Urothelium cell line (cell line): ENCODE measurements at places on chromosomes 16 and 17.
A peak's percentile ranks its signal among the peaks of the same experiment; 100 is the strongest.

DNA sequence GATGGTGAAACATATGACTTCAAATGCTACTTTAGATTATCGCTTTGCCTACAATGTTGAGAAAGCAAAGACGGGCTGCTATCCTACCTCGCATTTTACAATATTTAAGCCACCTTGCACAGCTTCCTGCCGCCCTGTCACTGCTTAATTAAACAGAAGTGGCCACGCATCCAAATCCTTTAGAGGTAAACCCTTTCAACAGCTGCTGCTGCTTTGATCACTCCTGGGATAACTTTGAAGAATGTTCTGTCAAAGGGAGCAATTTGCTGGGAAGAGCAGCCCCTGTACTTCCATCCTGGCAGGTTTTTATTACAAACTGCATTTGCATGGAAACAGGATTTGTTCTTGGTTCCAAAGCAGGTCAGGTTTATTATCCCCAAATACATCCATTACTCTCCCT lies 24.2 kb upstream of the SSTR2 start:
- no peak for DNase-seq

- DNase-seq: no peak
These were observed 34.3 kb downstream of the PCTP start for GRCh38 chr17:55785181-55785580.

DNA sequence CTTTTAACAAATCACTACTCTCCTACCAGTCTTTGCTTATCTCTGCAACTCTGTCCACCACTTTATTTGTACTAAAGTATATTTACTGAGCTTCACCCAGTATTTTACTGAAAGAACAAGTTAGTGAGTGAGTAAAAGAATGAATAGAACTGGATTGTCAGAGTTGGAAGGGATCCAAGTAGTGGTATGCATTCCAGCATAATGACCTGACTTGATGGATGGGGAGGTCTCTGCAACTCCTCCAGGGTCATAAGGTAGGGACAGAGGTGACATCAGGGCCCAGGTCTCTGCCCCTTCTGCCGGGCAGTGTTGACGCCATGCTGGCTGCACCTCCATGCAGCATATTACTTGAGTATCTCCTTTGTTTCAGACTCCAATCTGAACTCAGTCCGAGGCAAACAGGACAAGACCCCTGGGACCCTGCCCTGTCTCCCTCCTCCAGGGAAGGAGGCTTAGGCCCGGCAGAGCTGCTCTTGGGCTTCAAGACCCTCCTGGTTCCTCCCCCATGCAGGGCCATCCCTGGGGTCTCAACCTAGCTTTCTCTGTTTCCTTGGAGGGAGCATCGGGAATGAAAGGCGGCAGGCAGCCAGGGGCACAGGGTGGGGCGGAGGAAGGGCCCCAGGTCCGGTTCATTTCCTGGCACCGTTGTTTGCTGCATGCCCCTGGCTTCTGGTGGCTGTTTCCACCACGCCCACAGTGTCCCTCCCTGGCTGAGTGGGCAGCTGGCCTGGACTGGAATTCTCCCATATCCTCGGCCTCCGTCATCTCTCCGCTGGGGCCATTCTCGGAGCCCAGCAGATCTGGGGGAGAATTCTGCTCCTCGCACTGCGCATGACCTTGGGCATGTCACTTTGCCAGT lies 12.4 kb upstream of the ITGA3 start:
- DNase-seq: no peak

DNA sequence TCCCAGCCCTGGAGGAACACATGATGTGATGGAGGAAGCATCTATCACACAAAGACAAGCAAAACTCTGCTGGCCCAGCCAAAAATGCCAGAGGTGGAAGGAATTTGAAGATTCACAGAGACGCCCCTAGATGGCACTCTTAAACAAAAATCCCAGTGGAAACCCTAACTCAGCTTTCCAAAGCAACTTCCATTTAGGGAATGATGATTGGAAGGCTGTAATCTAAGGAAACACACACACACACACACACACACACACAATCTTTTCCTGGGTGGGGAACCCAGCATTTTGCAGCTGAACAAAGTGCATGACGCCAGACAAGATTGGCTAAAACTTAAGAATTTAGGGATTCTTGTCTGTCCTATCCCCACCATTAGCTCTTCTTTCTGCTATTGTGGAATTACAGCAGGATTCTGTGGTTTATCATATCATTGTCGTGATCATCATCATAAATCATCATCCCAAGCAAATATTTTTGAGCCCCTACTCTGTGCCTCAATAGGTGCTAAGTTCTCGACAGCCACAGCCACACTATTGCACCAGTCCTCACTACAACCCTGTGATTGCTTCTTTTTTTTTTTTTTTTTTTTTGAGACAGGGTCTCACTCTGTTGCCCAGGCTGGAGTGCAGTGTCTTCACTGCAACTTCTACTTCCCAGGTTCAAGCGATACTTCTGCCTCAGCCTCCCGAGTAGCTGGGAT lies 1.6 kb upstream of the LDAF1 start:
- DNase-seq: peak; percentile 70

GRCh38 chr17:65918916-65919315 lies 273.0 kb downstream of the CEP112 start:
- DNase-seq: no peak

DNA sequence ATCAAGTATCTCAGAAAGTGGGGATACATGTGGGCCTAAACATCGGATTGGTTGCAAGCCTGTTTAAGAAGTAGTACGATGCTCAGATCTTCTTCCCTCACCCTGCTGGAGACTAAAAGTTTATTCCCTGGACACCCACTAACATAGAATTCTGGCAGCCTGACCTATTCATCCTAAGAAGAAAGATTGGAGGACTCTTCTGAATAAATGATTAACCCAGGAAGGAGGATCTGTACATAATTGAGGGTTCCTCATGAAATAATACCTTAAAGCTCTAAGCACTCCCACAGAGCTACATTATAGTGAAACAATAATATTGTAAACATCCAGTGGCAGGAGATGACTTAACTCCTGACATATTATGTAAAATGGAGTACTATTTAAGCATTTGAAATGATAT lies 111.7 kb downstream of the NLK start:
- DNase-seq: no peak

DNA sequence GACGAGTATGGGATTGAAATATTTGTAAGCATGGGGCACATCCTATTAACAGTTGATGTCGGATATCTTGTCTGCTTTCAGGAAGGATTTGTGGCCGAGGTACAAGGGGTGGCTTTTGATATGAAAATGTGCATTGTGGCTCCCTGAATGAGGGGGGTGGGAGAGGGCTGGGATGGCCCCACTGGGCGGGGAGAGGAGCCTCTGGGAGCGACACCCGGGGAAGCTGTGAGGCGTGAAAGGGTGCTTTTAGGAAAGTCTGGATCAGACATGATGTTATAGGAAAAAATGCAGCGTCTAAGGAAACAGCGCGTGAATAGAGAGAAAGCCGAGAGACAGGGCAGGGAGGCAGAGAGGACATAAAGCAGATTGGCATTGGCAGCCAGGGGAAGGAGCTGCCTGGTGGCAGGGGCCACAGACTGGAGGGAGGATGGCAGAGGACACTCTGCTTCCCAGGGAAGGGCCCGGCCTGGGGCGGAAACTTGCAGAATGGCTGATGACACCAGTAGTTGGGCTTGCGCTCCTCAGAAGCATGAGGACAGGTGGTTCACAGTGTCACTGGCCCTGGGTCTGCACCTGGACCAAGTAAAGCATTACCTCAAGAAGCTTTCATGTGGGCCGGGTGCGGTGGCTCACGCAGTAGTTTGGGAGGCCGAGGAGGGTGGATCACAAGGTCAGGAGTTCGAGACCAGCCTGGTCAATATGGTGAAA lies 95.7 kb downstream of the NTN1 start:
- DNase-seq: no peak

- peak; percentile 66 for DNase-seq
These were observed 7.1 kb upstream of the IL32 start for GRCh38 chr16:3058139-3059030.

DNA sequence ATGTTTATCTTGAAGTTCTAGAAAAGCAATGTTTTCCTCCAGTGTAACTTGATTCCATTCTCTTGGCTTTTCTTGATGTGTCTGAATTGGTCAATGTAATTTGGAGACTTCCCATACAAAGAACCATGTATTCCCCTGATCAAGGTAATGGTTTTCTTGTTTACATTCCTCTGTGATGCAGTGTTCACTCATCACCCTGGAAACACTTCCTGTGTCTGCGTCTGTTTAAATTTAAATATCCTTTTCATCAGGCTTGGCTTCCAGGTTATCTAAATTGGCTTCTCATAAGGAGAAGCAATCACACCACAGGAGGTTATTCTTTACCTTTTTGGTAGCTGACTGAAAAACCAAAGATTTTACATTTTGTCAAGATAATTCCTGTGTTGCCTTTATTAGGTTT lies 237.3 kb upstream of the WSCD1 start:
- DNase-seq: peak; percentile 35

DNA sequence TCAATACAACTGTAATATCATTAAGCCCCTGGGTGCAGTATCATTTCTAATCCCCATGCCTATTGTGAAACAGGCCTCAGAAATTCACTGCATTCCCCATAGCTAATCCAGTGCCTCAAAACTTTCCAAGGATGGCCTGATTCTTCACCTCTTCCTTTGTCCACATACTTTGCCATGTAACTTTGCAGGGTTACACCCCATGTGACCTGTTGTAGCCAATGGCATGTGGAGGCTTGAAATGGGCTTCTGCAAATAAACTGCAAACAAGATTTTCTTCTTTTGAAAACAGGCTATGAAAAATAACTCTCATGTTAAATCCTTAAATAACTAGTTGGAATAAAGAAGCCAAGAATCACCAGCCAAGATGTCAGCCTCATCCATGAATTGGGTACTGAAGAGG lies 35.9 kb downstream of the ABCA10 start:
- no peak for DNase-seq
